Activated CD8-positive, alpha-beta memory T cell treated with anti-CD3 and anti-CD28 coated beads for 4 hours (primary cell): ENCODE measurements at places on chromosomes 6 and 20.

GRCh38 chr6:39816747-39817146 is 24.6 kb downstream of the DAAM2 start:
- DNase-seq: no peak

GRCh38 chr20:53157443-53158408 is 185.6 kb downstream of the TSHZ2 start:
- peak; percentile 2 for DNase-seq

- DNase-seq: no peak
Observed at GRCh38 chr6:145279993-145280392, 455.3 kb downstream of the EPM2A start.

- DNase-seq: no peak
Observed at GRCh38 chr6:36594816-36595643, 868 bp downstream of the SRSF3 start.

DNA sequence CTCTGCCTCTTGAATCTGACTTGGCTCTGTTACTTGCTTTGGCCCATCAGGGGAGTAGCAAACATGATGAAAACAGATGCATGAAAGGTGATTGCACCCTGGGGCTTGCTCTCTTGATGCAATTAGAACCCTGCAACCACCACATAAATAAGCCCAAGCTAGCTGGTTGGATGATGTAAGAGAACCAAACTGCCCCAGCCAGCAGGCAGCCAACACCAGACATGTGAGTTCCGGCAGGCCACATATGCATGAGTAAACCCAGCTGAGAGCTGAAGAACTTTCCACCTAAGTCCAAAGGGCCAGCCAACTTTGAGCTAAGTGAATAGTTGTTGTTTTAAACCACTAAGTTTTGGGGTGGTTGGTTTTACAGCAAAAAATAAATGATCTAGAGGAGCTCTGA is 268.4 kb downstream of the FARS2 start:
- no peak for DNase-seq

- DNase-seq: no peak
Observed at GRCh38 chr6:13463941-13464340, 23.5 kb downstream of the GFOD1 start.
